T-helper 1 cell (primary cell): ENCODE measurements at places on chromosomes 12 and 14.

- DNase-seq = no peak
These were observed 9.5 kb downstream of the RITA1 start for GRCh38 chr12:113194971-113195391.

DNA sequence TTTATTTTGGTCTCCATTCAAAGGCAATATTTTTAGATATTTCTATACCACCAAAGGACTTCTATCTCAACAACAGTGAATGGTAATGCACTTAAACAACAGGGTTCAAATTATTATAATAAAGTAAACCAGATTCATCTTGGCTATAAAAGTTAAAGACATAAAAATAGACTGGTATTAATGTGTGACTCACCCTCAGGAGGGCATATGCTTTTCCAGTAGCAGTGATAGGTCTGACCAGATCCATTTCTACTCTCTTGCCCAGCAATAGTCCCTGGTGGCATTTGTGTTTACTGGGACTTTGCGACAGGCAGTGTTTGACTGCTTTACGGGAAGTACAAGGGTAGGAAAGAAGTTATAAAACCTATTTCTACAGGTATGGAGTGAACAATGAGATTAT lies 353.2 kb upstream of the ATP2B1 start:
- no peak for DNase-seq

DNA sequence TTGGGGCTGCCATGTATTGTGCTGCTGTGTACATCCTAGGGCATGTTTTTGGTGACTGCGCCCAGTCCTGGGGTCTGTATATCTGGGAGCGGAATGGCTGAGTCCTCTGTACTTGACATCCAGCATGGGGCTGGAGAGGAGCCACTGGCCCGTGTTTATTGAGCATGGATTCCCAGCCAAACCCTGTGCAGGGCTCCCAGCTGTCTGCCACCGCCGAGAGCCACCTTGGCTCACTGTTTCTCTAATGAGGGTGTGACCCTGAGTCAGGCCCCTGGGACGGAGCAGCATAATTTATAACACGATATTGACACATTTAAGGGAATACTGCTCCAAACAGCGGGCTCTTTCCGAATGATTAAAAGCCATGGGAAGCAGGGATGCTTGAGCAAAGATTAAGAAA lies 211.5 kb upstream of the PWP1 start:
- no peak for DNase-seq

GRCh38 chr14:105064721-105065143 lies 498 bp downstream of the GPR132 start:
- peak; percentile 42 for DNase-seq

- DNase-seq = no peak
These were observed 47.7 kb downstream of the NOC4L start for GRCh38 chr12:132191715-132192553.

DNA sequence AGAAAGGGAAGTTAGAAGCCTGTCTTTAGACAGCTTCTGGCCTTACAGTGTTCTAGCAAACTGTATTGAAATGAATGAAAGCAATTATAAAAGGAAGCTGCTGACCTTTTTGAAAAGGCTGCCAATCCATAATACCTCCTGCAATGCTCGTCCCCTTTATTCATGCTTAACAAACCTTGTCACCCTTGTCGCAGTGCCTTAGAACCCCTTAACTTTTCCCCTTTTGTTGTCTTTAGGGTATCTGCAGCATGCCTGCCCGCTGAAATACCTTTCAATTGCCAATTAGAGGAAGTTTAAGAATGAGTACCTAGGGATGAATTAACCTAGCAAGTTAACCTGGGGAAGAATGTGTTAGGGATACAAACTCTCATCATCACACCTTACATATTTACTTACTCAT lies 731.2 kb downstream of the RERGL start:
- DNase-seq = no peak

DNA sequence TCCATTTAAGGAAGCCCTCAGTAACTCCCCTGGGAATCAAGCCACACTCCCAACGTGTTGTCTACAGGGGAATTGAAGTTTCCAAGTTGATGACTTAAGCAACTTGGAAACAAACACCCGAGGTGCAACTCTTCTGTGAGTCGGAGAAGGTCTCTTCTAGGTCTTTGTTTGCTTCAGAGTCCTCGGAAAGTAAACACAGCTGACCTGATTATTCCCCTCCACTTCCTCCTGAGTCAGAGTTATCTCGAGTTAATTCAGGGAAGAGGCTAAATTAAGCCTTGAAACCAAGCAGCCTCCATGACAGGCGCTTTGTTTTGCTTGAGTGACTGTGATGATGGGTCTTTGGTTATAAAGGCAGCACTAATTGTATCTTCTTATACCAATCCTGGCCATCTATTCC lies 41.8 kb downstream of the TUNAR start:
- DNase-seq = no peak

DNA sequence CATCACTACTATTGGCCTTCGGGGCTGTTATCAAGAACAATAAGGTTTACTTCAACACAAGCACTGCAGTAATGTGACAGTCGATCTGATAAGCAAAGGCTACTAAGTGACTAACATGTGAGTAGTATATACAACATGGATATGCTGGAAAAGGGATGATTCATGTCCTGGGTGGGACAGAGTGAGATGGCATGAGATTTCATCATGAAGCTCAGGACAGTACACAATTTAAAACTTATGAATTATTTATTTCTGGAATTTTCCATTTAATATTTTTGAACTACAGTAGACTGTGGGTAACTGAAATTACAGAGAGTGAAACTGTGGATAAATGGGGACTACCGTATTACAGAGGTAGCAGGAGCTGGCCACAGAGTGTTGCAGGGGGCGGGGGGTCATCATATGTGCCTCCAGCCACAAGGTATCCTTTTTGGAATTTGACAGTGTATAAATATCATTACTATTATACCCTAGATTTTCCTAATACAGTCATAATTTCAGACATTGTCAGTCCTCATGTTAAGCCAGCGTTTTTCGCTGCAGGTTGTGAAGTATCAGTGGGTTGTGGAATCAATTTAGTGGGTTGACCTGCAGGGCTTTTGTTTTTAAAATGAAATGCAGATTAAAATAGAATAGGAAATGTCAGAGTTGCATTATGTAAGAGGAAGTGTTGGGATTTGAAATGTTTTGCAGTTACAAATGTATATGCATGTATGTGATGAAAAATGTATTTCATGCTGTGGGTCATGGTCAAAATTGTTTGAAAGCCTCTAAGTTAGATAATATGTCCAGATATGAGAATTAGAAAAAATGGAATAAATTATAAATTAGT lies 148.0 kb upstream of the NUDT4 start:
- no peak for DNase-seq

GRCh38 chr14:86942936-86943335 lies 1050.0 kb downstream of the GALC start:
- DNase-seq = no peak

DNA sequence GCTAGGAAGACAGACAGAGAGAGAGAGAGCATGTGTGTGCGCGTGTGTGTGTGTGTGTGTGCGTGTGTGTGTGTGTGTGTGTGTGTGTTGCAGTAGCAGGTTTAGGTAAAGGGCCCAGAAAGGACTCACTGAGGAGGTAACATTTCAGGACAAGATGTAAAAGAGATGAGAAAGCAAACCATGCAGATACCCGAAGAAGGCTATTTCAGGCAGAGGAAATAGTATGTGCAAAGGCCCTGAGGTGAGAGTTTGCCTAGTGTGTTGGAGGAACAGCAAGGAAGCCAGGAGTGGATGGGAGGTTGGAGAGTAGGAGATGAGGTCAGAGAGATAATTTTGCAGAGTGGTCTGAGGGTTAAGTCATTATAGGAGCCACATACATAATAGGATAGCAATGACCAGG lies 754.3 kb upstream of the TBX3 start:
- no peak for DNase-seq

DNA sequence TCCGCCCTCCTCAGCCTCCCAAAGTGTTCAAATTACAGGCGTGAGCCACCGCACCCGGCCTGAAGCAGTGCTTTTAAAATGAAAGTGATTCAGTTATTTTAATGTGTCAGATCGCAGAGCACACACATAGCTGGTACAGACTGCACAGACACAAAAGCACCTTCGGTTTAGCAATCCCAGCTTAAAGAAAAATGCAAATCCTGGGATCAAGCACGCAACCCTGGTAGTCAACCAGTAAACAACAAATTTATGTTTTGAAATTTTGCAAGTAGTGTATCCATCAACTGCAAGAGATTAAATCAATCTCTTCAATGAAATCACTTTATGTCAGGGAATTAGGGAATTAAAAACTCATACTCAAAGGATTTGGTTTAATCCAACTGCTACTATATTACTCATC lies 28.4 kb downstream of the SLC38A1 start:
- DNase-seq = no peak

DNA sequence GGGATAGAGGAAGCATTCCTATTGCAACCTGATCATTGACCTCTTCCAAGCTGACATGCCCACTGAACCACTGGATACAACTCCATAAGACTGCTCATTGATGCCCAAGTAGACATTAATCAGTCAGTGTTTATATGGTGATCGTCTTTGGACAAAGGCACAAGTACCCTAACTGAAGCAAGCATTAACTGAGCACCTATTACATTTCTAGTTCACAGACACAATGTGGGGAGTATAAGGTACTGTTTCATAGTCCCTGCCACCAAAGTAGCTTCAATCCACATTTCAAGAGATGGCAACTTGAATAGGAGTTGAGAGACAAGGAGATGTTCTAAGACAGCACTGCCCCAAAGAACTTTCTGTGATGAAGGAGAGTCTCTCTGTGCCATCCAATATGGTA lies 10.9 kb upstream of the COL2A1 start:
- DNase-seq = no peak

DNA sequence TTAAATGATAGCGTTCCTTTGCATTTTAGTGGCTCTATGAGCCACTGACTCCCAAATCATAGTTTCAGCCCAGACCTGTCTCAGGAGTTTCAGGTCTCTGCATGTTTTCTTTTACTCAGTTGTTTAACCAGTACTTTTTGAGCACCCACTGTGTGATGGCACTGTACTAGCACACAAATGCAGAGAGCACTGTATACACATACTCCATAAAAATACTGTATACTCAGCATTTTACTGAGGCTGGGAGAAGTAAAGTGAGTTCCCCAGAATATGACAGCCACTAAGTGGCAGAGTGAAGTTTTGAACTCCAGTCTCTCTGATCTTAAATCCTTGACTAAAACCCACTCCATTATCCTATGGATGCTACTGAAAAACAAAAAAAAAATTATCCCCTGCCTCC lies 76.0 kb upstream of the HSPB8 start:
- no peak for DNase-seq

GRCh38 chr12:126763359-126763758 lies 1503.6 kb upstream of the TMEM132C start:
- DNase-seq = no peak

- no peak for DNase-seq
These were observed 44.2 kb downstream of the CCDC91 start for GRCh38 chr12:28234444-28234843.

DNA sequence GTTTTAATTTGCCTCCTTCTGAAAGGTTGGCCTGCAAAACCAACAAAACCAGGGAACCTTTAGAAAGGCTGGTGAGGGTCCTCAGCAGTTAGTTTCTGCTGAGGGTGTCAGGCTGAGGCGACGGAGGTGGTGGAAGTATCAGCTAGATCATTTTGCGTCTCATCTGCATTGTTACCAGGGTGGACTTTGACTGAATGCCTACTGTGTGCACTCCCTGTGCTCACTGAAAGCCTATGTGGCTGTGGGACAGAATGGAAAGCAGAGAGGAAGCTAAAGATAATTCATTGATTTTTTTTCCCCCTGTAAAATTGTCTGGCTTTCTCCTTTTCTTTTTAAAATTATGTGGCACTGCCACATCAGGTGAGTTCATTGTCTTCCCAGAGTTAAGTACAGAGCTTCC lies 68.4 kb upstream of the SRSF5 start:
- no peak for DNase-seq

- no peak for DNase-seq
These were observed 47.0 kb downstream of the GALNT8 start for GRCh38 chr12:4767186-4767585.

- DNase-seq = no peak
These were observed 60.3 kb downstream of the IPO8 start for GRCh38 chr12:30635385-30635784.

DNA sequence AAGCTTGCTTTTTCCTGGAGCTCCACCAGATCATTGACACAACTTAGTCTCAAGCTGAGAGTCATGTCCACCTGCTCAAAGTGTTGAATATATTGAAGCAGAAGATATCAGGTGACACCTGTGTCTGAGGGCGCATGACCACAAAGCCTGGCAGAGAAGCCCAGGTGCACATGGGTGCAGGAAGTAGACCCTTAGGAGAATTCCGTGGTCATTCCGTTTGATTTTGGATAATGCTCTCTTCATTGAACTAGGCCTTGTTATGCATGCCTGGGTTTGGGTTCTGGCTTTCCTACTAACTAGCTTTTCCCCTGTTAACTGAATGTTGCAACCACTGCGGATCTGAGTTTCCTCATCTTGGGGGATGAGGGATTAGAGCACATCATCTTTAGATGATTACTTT lies 7.1 kb downstream of the ARHGDIB start:
- no peak for DNase-seq

DNA sequence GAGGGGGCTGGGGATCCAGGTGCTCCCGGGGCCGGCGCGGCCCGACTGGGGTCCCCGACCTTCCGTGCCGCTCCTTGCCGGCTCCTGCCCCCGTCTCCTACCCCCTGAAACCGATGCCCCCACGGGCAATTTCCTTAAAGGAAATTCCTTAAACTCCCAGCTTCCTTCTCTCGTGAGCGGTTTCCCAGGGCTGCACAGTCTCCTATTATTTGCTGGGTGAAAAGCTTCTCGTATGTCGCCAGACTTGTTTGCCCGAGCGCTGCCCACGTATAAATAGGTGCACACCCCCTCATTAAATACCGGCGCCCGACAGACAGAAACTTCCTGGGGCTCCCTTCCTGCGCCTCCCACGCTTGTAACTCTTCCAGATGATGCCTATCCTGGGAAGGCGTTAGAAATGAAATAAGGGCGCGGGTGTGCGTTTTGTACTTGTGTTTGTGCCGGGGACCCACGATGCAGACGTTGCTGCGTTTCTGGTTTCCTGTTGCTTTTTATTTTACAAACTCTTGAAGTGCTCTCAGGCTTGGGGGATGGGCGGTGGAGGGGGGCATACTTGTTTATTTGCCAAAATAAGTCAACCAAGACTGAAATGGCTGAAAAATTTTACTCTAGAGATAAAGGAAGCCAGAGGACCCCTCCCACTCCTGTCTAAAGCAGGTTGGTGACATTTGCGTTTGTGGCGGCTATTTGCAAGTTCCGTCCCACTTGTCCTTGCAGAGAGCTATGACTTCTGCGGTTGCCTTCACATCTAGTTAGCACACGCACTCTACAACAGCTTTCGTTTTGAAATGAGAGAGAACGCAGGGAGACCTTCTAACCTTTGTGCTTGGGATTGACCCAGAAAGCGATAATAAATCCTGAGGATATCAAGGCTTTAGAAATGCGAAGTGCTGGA lies 1.0 kb downstream of the HIP1R start:
- peak; percentile 68 for DNase-seq

DNA sequence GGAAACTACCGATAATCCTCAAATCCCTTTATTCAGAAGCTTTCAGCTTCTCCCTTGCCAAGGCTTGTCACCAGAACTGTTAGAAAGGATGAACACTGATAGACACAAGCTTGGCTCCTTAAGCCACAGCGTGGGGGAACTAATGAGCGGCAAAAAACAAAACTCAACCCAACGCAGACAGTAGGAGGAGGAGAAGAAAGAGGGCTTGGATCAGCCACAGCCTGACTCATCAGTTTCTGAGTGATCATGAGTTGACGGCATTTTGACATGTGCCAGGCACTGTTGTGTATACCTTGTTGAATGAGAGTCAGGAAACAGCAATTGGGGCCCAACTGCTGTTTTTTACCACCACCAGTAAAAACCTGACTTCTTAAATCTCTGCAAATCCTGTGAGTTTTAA lies 23.7 kb downstream of the PLXNC1 start:
- DNase-seq = no peak
